GM20000 (cell line): ENCODE measurements at places on chromosomes 3 and 15.

DNA sequence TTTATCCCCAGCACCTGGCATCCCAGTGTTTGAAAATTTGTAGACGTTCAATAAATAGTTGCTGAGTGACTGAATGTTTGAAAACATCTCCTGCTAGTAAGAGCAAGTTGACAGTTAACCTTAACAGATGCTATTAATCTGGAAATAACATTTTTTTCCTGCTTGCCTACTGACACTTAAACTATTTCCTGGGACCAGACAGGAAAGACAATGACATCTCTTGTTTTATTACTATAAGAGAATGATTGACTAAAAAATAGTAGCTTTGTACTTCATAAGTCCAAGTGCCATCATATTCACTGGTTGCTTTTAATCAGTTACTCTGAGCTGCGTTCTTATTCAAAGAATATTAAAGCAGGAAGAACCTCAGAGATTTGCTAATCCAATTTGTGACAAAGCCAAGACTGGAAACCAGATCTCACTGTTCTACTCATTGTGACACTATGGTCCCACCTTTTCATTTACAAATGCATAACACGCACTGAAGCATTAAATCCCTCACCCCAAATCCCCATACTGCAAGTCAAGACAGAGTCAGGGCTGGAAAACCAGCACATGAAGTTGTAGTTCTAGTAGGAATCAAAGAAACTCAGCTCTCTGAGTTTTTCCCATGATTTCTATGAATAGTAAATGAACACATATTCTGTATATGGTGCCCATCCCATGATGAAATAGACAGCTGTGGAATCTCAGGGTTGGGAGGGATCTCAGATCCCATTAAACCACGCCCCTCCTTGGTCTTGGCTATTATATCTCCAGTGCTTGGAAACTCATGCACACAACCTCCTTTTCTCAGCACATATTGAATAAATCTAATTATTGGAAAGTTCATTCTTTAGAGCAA, 212.7 kb upstream of the P2RY1 start:
- no peak for DNase-seq

DNA sequence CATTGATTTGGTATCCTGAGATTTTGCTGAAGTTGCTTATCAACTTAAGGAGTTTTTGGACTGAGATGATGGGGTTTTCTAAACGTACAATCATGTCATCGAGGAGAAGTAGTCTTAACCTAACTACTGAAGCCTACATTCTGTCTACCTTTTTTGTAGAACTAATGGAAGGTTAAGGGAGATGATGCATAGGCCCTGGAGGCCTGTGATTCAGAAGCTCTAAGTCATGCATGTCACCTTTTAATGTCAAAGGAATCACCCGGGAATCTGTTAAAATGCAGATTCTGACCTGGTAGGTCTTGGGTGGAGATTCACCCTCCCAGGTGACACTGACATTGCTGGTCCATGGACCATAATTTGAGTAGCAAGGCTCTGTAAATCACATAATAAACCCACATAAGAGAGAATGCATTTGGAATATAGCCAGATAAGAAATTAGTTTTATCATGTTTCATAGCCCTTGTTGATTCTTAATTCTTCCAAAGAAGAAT, 64.9 kb downstream of the GHSR start:
- no peak for DNase-seq

DNA sequence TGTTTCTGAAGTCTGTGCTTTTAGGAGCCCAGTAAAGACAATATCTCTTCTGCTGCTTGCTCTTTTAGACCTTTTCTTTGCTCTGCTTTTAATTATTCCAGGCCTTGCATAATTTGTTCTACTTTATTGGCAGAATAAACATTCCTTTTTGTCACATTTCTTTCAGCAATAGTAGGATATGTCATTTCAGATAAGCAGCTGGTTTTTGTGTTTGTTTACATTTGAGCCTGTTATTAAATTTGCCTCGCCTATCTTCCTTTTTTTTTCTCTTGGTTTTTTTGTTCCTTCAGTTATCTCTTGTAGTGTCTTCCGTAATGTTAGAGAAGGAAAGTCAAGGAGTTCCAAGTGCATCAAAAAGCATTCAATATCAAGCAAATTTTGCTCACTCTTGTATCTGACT, 16.4 kb downstream of the ZNF654 start:
- DNase-seq, result no peak

DNA sequence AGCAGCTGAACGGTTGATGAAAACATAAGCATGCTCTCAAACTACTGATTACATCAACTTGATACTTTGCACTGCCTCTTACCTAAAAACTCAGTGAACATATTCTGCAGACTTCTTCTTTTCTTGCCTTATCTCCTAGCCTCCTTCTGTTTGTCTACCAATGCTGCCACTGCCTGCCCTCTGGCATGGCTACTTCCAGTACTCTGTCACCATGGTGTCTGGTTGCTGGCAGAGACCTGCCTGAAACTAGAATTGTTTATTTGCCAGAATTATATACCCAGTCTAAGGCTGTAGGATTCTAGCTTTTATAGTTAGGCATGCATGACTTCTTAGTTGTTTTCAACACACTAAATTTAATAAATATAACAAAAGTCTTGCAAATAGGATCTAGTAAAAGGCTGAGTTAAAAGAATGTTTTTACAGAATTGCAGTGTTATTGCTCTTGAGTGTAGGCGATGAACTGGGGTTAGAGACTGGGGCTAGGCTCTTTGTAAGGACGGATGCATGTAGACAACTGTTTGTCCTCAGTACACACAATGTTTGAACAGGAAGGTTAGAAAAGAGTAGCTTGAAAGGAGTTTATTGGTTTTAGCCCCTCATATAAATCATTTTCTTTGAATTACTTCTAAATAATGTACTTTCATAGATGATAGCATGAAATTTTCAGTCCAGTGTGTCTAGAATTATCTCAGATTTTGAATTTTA, 116.3 kb downstream of the KCNAB1 start:
- DNase-seq, result no peak

GRCh38 chr15:54618120-54618519, 578.6 kb downstream of the RSL24D1 start:
- no peak for DNase-seq

DNA sequence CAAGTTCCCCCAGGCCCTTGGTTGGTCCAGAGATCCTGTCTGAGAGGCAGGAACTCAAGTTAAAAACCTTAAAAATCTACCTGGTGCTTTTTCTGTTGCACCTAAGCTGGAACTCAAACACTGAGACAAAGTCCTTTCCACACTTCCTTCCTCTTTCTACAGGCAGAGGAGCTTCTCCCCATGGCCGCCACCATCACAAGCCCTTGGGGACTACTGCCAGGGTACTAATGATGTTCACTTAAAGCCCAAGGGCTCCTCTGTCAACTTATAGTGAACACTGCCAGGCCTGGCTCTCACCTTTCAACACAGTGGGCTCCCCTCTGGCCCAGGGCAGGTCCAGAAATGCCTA, 26.0 kb downstream of the TM4SF18 start:
- no peak for DNase-seq

- DNase-seq, result no peak
These were observed 554 bp downstream of the CHST13 start for GRCh38 chr3:126524429-126524988.
